Heart left ventricle (tissue), 16 donors: ENCODE measurements at places on chromosomes 2 and 18. TPM values are rescaled to one million over a fixed set of nuclear protein-coding genes. Genes with fewer than 3 reads are reported as not detected.

Gene OTOF
- total RNA-seq: 0.14 TPM

Gene TPO
- total RNA-seq: 10.4 TPM

Gene SIX2
- total RNA-seq: 1.8 TPM

Gene TCF23
- not detected for total RNA-seq

Gene SPOPL
- total RNA-seq: 19.7 TPM
